ENCODE measurements at places on chromosomes 2 and 18.

- no peak for DNase-seq
These were observed 67.5 kb downstream of the TIMM21 start for GRCh38 chr18:74215863-74216262.

- no peak for DNase-seq
These were observed 19.3 kb downstream of the STK25 start for GRCh38 chr2:241489088-241489487.

DNA sequence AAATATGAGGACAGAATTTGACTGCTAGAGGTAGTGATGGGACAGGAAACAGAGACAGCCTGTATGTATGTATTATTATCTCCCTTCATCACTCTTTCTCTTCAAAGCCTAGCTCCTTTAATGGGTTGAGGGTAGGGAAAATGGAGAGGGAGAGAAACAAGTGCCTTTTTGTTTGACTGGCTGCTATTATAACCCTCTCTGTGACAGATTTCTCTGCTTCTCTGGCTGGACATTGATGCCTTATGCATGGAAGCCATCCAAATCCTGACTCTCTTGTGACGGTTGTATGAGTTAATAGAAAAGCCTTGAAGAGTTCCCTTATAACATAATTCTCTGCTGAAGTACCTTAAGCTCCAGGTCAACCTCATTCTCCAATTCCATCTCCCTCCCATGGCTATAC is 118.5 kb upstream of the COL5A2 start:
- no peak for DNase-seq

- DNase-seq: no peak
These were observed 419.0 kb downstream of the NUP35 start for GRCh38 chr2:183543222-183543621.

- no peak for DNase-seq
These were observed 80.5 kb upstream of the FRZB start for GRCh38 chr2:182946958-182947369.

DNA sequence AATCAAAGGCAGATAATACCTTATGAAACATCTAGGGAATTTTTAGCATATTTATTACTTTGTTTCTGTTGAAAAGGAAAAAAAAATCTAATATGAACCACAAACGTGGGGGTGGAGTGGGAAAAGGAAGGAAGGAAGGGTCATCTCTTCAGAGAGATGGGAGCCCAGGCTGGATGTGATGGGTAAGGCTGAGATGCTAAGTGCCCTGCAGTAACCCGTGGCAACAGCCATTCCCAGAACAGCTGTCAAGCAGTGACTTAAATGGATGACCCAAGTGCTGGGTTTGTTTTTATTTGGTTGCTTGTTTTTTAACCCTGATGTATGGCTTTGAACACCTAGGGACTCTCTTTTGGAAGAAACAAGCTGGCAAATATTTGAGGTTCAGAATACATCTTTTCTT is 50.7 kb upstream of the KLF7 start:
- no peak for DNase-seq
